ENCODE measurements at places on chromosomes 12 and 14. TPM values are rescaled to one million over a fixed set of nuclear protein-coding genes. Genes with fewer than 3 reads are reported as not detected.

DNA sequence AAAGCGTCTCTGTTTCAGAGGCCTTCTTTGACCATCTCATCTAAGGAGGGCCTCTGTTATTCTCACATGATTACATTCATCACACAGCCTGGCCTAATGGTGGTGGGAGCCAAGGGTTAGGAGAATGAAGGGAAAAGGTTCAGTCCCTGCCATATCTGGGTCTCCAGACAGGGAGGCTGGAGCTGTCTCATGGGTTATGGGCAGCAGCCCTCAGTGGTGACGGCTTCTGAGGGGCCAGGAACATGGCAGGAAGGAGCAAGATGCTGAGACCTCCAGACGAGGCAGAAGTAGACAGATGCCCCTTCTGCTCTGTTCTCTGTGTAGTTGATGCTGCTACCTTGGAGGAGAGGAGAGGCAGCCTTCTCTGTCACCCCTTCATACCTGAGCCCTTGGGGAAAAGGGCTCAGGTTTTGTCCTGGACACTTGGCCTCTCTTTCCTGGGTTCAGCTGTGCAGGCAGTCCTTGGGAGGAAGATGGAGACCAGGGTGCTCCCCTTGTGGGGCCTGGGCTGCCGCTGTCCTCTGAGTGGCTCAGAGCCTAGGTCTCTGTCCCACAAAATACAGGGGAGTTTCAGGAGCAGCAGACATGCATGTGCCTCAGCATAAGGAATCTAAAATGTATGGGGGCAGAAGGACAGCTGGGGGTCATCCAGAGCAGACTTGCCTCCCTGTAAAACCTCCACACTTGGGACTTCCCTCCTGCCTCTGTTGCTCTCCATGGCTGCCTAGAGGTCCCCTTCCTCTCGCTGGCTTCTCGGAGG, 3.6 kb downstream of the IFI27L2 start:
- no peaks in the 10 kb centered on the region for H3K27me3 ChIP-seq
- no peaks in the 10 kb centered on the region for H3K4me1 ChIP-seq
- no peak overlapping the region for H3K27ac ChIP-seq
- no peak for DNase-seq
- no peaks in the 10 kb centered on the region for H3K36me3 ChIP-seq

DNA sequence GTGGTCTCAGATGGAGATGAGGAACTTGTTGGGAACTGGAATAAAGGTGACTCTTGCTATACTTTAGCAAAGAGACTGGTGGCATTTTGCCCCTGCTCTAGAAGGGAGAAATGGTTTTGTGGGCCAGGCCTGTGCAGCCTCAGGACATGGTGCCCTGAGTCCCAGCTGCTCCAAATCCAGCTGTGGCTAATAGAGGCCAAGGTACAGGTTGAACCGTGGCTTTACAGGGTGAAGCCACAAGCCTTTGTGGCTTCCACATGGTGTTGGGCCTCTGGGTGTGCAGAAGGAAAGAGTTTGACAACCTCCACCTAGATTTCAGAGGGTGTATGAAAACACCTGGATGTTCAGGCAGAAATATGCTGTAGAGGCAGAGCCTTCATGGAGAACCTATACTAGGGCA, 586.0 kb downstream of the FLRT2 start:
- H3K36me3 ChIP-seq: no peaks in the 10 kb centered on the region
- H3K27ac ChIP-seq: no peak overlapping the region
- H3K4me3 ChIP-seq: no peak overlapping the region
- no peaks in the 10 kb centered on the region for H3K27me3 ChIP-seq
- no peaks in the 10 kb centered on the region for H3K4me1 ChIP-seq
- DNase-seq: no peak

GRCh38 chr12:47110011-47110541, 30.3 kb upstream of the AMIGO2 start:
- H3K27me3 ChIP-seq: no peaks in the 10 kb centered on the region
- no peaks in the 10 kb centered on the region for H3K4me1 ChIP-seq
- H3K36me3 ChIP-seq: no peaks in the 10 kb centered on the region
- H3K4me3 ChIP-seq: no peak overlapping the region
- H3K27ac ChIP-seq: no peak overlapping the region

HCAR1 gene
- total RNA-seq: 0.10 TPM

CLEC1A gene
- total RNA-seq: 4.1 TPM

- no peak overlapping the region for H3K27ac ChIP-seq
- H3K27me3 ChIP-seq: no peaks in the 10 kb centered on the region
- H3K4me1 ChIP-seq: peaks cover 10% of the 10 kb centered on the region
- no peak for DNase-seq
- H3K36me3 ChIP-seq: no peaks in the 10 kb centered on the region
These were observed 30.0 kb downstream of the GALNT16 start for GRCh38 chr14:69289811-69290520.

- no peak overlapping the region for H3K27ac ChIP-seq
- no peaks in the 10 kb centered on the region for H3K4me1 ChIP-seq
- H3K4me3 ChIP-seq: no peak overlapping the region
- no peaks in the 10 kb centered on the region for H3K36me3 ChIP-seq
- DNase-seq: no peak
- H3K27me3 ChIP-seq: no peaks in the 10 kb centered on the region
These were observed 25.3 kb downstream of the AK7 start for GRCh38 chr14:96417254-96417653.

DNA sequence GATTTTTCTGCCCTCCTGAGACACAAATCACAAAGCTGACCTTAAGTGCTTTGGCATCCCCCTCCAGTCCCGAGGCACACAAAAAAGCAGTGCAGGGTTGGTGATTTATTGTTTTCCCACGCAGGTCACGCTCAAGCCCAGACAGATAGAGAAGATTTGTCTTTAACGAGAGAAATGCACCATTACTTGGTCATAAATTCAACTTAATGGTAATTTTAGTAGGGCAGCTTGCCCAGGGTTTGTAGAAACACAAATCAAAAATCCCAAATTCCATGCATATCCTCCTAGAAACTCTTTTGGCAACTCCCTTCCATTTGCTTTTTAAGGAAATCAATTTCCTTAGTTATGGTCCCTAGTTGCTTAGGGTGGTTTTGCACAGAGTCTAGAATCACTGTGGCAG, 132.6 kb downstream of the IGF1 start:
- no peaks in the 10 kb centered on the region for H3K27me3 ChIP-seq
- no peak for DNase-seq
- H3K27ac ChIP-seq: no peak overlapping the region
- no peak overlapping the region for H3K4me3 ChIP-seq
- H3K4me1 ChIP-seq: peaks cover 11% of the 10 kb centered on the region
- no peaks in the 10 kb centered on the region for H3K36me3 ChIP-seq

GRCh38 chr12:112844814-112845565, 53.4 kb downstream of the RPH3A start:
- no peak overlapping the region for H3K4me3 ChIP-seq
- DNase-seq: no peak
- H3K27ac ChIP-seq: no peak overlapping the region
- H3K4me1 ChIP-seq: no peaks in the 10 kb centered on the region
- H3K36me3 ChIP-seq: no peaks in the 10 kb centered on the region

DNA sequence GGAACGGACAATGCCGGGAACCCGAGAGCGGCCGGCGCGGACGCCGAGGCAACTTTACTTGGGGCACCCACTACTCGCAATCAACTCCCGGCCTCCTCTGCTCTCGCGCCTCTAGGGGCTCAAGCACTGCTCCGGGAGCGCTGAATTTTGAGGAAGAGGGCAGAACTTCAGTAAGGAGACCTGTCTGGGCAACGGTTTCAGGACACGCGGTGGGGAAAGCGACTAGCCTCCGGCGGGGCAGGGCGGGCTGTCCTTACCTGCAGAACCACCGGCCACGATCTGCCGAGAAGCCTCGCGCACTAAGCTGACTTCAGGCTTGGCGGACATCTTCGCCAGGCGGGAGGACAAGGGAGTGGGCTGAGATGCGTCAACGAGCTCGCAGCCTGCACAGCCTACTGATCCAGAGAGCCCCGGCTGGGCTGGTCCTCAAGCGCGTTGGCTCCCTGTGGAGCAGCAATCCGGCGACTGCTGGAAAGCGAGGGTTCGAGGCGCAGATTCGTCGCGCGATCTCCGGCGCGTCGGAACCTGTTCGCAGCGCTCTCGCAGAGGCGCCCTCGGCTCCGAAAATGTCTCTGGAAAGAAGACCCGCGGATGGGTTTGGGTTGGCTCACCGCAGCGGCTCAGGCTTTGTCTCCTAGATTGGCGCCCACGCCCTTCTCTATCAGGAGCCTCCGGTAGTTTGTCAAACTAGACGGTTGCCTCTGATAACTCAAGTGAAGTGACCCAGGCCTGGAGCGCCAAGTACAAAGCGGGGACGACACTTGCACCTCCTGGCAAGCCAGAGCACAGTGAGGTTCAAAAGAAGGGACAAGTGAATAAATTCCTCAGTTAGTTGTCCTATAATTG, at the start of gene SLC25A21:
TSS of gene SLC25A21 (minus strand) at position 583 of the 846 bp plus-strand sequence.
- DNase-seq: peak; percentile 77
- H3K27me3 ChIP-seq: no peaks in the 10 kb centered on the region
- no peaks in the 10 kb centered on the region for H3K4me1 ChIP-seq
- peak within 1 kb of the TSS; percentile 86 for H3K4me3 ChIP-seq

- H3K27ac ChIP-seq: no peak overlapping the region
- H3K4me1 ChIP-seq: no peaks in the 10 kb centered on the region
- H3K27me3 ChIP-seq: no peaks in the 10 kb centered on the region
- no peak overlapping the region for H3K4me3 ChIP-seq
These were observed 894.0 kb downstream of the NRXN3 start for GRCh38 chr14:79064214-79064613.

DNA sequence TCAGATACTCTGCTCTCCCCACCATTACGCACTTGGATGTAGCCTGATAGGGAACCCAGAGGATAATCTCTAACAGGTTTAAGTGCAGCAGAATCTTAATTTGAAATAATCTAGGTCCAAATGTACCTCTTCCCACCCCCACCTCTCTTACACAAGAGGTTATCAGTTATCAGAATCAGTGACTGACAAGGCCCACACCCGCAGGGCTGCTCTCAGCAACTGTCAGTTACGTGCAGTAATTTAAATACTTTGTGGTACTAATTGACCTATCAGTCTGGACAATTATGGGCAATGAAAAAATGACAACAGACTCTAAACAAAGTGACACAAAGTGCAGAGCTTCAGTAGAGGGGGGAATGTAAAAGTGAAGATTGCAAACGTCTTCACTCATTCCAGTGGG, 74.0 kb downstream of the CLIP1 start:
- no peaks in the 10 kb centered on the region for H3K4me1 ChIP-seq
- no peaks in the 10 kb centered on the region for H3K27me3 ChIP-seq
- H3K36me3 ChIP-seq: no peaks in the 10 kb centered on the region
- no peak overlapping the region for H3K4me3 ChIP-seq

TSPAN19 gene
- not detected for total RNA-seq

ACVR1B gene
- 19.2 TPM for total RNA-seq

DNA sequence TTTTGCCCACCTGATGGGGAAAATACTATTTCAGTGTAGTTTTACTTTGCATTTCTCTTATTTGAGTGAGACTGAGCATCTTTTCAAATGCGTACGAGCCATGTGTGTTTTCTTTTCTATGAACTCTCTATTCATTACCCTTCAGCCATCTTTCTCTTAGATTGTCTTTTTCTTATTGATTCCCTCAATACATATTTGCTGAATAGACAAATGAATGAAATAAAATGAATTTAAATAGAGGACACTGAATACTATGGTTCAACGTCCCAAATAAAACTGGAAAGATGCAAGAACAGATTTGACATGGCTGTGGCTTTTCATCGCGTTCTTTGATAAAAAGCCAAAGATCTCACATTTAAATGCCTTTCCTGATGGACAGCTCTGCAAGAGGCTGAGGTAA, 34.6 kb upstream of the RPH3A start:
- H3K27ac ChIP-seq: no peak overlapping the region
- no peaks in the 10 kb centered on the region for H3K27me3 ChIP-seq
- H3K4me1 ChIP-seq: no peaks in the 10 kb centered on the region
- H3K36me3 ChIP-seq: no peaks in the 10 kb centered on the region
- no peak overlapping the region for H3K4me3 ChIP-seq

FOXN4 gene
- total RNA-seq: not detected

GRCh38 chr12:122584177-122584863, 57.3 kb downstream of the KNTC1 start:
- H3K27me3 ChIP-seq: no peaks in the 10 kb centered on the region
- DNase-seq: no peak
- no peaks in the 10 kb centered on the region for H3K4me1 ChIP-seq
- no peak overlapping the region for H3K4me3 ChIP-seq

- H3K4me1 ChIP-seq: no peaks in the 10 kb centered on the region
- no peak overlapping the region for H3K4me3 ChIP-seq
- DNase-seq: no peak
- H3K36me3 ChIP-seq: no peaks in the 10 kb centered on the region
- H3K27ac ChIP-seq: no peak overlapping the region
These were observed 407.6 kb downstream of the TMEM132D start for GRCh38 chr12:129496226-129496625.

DNA sequence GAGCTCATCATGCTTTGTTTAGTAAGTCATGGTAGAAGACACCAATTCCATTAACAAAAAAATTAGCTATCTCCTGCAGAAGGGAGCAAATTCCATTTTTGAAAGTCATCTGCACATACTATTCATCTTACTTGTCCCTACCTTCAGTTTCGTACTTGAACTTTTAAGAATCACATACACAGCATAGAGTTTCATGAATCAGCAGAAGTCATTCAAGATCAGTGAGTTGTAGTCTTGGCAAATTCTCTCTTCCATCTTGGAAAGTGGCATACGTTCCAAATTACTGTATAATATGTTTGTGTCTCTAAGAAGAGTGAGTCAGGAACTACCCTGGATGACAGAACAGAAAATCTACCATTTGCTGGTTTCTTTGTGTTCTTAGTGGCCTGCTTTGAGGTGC, 14.1 kb downstream of the VRK1 start:
- H3K4me3 ChIP-seq: no peak overlapping the region
- no peak overlapping the region for H3K27ac ChIP-seq
- no peaks in the 10 kb centered on the region for H3K27me3 ChIP-seq
- no peaks in the 10 kb centered on the region for H3K4me1 ChIP-seq

DNA sequence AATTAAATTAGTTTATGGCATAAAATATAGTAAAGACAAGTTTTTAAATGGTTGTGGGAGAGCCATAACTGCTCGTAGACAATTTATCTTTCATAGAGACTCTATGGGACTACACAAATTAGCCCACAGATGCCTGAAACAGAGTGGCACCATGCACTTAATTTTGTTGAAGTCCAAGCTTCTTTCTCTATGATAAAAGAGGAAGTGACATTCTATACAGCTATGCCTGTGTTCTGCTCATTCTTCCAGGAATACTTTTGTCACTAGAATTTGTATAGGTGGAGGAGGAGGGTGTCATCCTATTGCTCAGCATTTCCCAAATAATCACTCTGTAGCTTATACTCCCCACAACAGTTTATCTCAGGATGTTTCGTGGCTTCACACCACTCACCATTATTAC, 43.7 kb upstream of the KICS2 start:
- H3K4me1 ChIP-seq: no peaks in the 10 kb centered on the region
- no peaks in the 10 kb centered on the region for H3K27me3 ChIP-seq
- no peak overlapping the region for H3K4me3 ChIP-seq
- H3K27ac ChIP-seq: no peak overlapping the region
- H3K36me3 ChIP-seq: no peaks in the 10 kb centered on the region

Measured in ovary (tissue), 10 donors.